ENCODE measurements at places on chromosomes 7 and 10.

DNA sequence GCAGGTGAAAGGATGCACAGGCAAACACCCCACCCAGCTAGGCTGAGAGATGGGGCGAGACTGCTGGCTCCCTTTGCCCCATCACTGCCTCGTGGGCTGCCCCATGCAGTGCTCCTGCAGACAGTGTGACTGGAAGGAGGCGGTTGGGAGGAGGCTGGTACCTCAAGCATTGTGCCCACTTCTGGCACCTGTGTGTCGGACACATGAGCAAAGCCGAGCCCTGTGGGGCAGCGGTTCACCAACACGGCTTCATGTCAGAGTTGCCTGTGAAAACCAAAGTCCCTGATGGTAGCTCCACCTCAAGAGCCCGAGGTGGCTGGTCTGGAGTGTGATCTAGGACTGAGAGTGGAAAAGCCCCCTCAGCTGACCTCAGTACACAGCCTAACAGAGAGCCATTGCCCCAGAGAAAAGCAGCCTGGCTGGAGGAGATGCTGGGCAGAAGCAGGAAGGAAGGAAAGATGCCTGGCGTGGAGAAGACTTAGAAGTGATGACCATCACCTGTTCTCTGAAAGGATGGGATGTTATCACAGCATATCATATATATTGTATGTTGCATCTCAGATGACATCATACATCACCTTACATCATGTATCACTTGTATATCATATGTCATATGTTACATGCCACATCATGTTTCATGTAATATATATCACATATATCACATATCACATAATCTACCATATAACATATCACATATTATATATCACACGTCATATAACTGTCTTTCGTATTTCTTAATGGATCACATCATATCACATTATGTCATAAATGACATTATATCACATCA lies 75.6 kb downstream of the ADCY1 start:
- DNase-seq = no peak

- peak; percentile 36 for DNase-seq
Observed at GRCh38 chr10:101217450-101218281, 11.6 kb downstream of the LBX1 start.

GRCh38 chr10:119352042-119352441 lies 144.7 kb downstream of the GRK5 start:
- no peak for DNase-seq

DNA sequence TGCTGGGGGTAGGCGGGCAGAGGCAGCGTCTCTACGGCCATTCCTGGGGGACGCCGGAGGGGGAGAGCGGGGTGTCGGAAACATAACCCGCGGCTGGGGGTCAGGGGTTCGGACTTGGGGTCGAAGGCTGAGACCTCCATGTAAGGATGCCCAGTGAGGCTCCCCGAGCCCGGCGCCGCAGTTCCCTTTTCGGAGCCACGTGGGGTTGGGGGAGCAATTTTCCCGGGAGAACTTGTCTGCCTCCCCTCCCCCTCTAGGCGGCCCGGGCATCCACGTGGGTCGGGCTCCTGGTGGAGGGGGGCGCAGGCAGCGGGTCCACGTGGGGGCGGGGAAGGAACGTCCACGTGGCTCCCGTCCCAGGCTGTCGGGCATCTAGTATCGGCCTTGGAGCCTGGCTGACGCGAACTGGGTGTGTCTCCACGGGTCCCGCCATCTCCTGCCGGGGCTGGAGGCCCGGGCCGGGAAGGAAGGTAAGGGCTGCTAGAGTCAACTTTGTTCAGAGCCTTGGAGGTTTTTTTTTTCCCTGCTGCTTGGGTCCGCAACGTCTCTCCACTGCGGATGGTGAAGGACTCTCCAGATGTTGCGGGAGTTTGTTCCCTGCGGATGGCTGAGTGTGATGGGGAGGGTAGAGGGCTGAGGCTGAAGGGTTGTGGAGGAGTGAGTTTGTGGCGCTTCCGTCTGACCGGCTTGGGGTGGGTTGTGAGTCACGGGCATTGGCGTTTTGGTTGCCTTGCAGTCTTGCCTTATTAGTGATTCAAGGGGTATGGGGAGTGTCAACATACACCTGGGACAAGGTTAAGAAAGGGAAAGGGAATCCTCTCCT lies 744 bp downstream of the PPRC1 start:
- peak; percentile 82 for DNase-seq

GRCh38 chr7:40003597-40003996 lies 53.5 kb downstream of the CDK13 start:
- no peak for DNase-seq

DNA sequence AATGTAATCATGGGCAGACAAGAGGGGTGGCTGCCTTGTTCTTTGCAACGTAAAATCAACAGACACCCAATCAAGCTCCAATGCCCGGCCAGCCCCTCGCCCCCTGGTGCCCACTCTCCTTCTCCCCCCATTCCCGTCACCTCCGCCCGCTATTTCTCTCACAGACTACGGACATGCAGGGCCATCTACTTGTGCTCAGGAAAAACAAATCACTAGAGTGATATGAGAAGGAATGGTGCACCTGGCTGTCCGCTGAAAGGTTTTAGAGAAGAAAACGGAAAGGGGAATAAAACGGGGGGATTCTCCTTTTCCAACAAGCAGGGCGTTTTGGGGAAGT lies 396 bp downstream of the GRM8 start:
- no peak for DNase-seq

DNA sequence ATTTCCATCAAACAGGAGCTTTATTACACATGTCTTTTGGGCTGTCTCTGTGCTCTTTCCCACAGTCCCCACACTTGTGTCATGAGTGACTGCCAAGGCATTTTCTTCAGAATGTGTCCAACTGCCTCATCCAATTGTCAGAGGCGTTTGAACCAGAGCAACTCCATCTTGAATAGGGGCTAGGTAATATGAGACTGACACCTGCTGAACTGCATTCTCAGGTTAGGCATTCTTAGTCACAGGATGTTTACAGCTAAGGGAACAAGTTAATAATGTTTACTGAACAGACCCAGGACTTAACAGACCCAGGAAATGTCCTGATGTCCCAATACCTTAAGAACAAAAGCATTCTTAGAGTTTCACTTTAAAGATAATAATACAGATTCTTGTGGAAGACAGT lies 595.5 kb downstream of the REEP3 start:
- DNase-seq = no peak

DNA sequence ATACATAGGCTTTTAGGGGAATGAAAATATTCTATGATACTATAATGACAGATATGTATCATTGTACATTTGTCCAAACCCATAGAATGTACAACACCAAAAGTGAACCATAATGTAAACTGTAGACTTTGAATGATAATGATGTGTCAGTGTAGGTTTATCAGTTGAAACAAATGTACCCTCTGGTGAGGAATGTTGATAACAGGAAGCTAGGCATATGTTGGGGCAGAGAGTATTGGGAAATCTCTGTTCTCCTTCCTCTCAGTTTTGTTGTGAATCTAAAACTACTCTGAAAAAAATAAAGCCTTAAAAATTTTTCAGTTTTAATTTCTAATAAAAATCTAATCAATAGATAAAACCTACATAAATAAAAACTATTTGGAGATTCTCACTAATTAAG lies 36.9 kb downstream of the C1GALT1 start:
- no peak for DNase-seq

DNA sequence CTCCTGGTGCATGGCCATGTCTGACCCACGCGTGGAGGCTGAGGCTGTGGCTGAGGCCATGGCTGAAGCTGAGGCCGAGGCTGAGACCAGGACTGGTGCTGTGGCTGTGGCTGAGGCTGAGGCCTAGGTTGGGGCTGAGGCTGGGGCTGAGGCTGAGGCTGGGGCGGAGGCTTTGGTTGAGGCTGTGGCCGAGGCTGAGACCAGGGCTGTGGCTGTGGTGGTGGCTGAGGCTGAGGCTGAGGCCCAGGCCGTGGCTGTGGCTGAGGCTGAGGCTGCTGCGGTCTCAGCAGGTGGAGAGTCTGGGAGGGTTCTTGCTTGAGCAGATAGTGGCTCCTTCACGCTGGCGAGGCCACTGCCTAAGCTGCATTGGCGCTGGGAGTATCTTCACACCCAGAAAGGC lies 76.4 kb downstream of the WDR37 start:
- no peak for DNase-seq

GRCh38 chr10:94680544-94680943 lies 3.0 kb upstream of the CYP2C18 start:
- no peak for DNase-seq

DNA sequence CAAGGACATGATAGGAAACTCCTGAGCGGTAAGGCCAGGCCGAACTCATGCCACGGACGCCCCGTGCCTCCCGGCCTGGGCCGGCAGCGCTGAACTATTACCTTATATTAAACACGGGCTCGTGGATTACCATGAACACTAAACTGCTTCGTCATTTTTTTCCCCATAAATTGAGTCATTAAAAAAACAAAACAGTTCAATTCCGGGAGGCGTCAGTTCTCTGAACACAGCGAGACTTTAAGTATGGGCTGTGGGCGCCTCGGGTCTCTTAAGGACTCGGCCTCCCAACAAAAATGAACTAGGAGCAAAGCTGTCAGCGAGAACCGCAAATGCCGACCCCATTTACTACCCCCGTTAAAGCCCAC lies 519 bp downstream of the PITRM1 start:
- peak; percentile 76 for DNase-seq

DNA sequence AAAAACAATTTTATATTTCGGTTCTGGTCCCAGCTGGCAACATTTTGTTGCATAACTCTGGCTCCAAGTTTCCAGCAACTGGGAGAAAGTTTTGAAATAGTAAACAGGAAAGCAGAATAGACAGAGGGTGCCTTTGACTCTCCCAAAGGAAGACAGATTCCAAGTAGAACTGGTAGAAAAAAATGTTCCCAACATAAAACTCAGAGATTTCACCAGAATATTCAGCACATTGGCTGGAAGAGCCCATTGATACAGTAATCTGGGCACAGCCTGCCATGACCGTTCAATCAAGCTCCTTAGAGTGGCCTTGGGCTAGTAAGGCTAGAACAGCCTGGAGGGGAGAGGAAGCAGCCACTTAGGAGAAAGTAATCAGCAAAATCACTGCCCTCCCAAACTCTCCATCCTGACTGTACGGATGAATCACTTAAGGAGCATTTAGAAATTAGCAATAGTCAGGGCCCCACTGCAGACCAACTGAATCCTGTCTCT lies 120.4 kb downstream of the CUBN start:
- DNase-seq = peak; percentile 87

DNA sequence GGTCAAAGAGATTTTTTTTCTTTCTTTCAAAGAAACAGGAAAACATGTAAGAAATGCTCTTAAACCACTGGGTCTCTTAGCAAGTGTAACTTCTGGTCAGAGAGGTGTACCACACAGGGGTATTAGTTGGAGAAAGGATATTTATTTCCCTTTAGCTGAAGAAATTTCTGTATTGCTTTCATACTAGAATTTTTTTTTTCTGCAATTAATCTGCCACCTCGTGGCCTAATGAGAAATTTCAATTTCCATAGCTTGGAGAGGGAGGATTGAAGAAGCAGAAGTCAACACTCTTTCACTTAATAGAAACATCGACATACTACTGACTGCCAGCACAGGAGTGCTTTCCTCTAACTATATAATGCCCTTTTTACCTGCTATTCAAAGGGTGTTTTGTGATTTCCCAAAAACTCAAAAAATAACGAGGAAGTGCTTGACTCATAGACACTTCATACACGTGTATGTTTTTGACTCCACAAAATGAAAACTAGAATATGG lies 177.6 kb upstream of the NAMPT start:
- peak; percentile 50 for DNase-seq

DNA sequence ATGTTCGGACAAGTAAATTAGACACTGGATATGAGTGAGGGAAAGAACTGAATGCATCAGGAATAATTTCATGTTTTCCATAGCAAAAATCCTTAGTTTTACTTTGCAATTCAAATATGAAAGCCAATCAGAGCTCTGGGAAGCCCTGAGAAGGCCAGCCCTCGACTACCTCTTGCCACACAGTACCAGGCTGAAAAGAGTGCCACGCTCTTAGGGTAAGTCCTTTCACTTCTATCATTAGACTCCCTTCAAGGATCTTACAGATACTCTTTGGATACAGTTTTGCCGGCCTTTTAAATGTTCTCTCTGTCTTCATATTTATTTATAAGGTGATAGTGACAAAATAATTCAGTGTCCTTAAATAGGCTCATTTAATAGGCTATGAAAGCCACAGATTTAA lies 1.9 kb downstream of the COBL start:
- DNase-seq = no peak

- no peak for DNase-seq
Observed at GRCh38 chr7:102028206-102028826, 210.9 kb downstream of the CUX1 start.

DNA sequence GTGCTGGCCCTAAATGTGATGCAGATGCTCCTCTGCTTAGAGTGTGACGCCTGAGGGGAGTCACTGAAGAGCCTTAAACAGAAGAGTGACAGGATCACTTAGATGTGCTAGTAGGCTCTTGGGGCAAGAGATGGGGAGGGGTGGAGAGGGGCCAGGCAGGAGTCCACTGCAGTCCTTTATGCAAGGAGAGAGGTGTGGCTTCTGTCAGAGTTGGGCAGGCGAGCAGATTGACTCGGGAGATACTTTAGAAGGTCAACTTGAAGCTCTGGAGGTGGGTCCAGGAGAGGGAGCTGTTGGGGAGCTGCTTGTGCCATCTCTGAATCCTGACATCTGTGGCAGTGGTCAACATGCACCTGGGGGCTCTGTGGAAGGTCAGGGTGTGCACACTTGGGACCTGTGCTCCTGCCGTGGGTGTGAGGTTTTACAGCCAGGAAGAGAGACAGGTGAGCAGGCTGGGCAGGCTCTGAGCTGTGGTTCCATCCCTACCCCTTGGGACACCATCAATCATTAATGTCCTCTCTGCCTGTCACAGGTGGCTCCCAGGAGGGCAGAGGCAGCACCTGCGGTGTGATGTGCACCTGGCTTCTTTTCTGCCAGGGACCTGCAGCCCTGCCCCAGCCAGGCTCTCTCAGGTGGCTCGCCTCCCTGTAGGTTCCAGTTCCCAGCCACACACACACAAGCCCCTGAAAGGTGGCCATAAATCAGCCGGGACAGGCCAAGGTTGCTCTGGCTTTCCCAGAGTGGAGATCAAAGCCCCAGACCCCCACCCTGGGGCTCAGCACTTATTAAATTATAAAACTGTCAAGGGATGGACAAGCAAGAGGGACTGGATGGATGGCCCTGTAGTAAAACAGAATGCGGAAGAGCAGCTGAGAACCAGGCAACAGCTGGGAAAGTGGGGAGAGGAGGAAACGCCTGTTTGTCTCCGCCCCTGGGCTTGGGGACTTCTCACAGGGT lies 14.0 kb downstream of the NEURL1 start:
- DNase-seq = no peak

GRCh38 chr7:102221961-102222360 lies 64.7 kb upstream of the SH2B2 start:
- no peak for DNase-seq

DNA sequence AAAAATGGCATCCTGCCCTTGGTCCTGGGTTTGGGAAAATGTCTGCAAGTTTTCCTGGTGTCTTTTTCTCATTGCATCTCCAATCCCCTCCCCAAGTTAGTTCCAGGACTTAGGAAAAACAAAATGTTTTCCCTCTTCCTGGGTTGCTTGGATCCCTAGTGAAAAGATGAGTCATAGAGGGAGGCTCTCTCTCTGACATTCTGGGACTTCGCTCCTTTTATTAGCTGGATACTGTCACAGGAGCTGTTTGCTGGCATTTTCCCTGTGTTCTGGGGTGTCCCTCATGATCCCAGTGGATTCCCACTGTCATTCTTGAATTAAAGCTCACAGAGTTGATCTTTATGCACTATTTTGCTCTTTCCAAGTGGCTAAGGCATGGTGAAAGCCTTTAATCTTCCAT lies 316.4 kb upstream of the MBL2 start:
- no peak for DNase-seq

GRCh38 chr10:67923551-67923950 lies 39.1 kb downstream of the SIRT1 start:
- peak; percentile 13 for DNase-seq

GRCh38 chr7:21923658-21924057 lies 22.0 kb downstream of the CDCA7L start:
- no peak for DNase-seq

GRCh38 chr7:42492920-42493319 lies 255.9 kb upstream of the GLI3 start:
- no peak for DNase-seq
